Dorsolateral prefrontal cortex (tissue), 122 donors: ENCODE measurements at places on chromosomes 16 and 17. TPM values are rescaled to one million over a fixed set of nuclear protein-coding genes. Genes with fewer than 3 reads are reported as not detected.

- no peak for DNase-seq
Measured at GRCh38 chr16:76381096-76381495, 103.9 kb downstream of the CNTNAP4 start.

- no peak for DNase-seq
Measured at GRCh38 chr16:19701091-19701490, 16.9 kb downstream of the KNOP1 start.

- no peak for DNase-seq
Measured at GRCh38 chr16:52165961-52166360, 381.0 kb downstream of the TOX3 start.

Gene KRT37
- total RNA-seq: not detected

DNA sequence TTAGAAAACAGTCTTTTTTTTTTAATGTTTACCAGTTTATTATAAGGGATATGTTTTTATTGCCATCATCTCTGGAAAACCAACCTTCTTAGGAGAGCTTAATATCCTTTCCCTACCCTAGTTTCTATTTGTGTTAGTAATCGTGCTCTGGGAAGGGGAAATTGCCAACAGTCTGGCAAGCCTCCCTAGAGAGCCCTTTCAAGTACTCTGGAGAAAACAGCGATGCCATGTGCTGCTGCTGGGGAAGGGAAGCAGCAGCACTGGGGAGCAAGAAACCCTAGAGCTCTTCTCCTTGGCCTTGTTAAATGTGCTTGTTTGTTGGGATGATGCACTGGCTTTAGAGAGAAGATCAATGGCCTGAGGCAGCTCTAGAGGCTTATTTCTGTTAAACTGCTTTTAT, 10.3 kb downstream of the RETREG3 start:
- no peak for DNase-seq

GRCh38 chr17:34850023-34850422, 111.2 kb downstream of the CCT6B start:
- no peak for DNase-seq

GRCh38 chr17:34709158-34709754, 129.9 kb downstream of the TMEM132E start:
- no peak for DNase-seq
